T-helper 9 cell (primary cell): ENCODE measurements at places on chromosomes 2 and 18.

GRCh38 chr18:4455113-4455811 lies at the start of gene DLGAP1:
Gene DLGAP1, minus strand, starts transcription at chr18:4455307.
- no peak for DNase-seq

DNA sequence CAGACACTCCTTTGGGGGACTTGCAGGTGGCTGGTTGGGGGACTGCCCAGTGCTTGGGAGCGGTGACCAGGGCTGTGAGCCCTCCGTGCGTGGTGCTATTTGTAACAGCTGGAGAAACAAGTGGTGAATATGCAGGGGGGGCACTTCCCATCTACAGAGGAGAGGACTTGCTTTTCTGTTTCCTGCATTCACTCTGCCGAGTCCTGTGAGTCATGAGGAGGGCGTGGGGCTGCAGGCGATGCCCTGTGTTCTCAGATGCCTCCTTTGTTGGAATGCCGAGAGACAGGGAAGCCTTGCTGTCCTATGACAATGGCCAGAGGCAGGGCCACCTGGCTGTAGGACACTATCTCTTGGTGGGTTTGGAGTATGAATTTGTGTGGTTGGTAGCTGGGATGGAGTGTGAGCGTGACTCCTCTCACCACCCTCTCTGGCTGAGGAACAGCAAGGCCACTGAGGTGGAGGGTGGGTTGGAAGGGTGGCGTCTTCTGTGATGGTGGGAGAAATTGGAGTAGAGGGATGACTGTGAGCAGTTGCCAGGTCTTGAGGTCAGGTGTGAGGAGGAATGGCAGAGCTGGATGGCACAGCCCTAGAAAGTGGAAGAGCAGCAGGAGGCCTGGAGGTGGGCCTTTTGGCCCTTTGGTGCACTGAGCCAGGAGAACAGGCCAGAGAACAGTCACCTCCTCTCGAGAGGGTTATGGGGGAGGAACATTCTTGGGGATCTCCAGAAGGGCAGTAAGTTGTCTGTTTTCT lies 24.3 kb downstream of the FHOD3 start:
- DNase-seq = no peak

DNA sequence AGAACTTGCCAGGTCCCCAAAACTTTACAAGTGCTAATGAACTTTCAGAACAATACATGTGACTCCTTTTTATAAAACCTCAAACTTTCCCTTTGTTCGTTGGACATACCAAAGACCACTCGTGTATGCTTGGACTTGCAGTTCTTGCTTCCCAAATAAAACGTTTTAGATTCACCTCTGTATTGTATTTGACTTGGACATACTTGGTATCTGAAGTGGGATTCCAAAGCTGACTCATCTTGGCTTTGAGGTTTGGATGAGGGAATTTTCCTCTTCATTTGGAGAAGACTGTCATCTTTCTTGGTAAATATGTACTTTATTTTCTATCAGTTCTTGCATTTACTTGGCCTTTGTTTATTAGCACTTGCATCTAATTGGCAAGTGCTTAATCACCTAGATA lies 8.0 kb upstream of the CYB5A start:
- no peak for DNase-seq

DNA sequence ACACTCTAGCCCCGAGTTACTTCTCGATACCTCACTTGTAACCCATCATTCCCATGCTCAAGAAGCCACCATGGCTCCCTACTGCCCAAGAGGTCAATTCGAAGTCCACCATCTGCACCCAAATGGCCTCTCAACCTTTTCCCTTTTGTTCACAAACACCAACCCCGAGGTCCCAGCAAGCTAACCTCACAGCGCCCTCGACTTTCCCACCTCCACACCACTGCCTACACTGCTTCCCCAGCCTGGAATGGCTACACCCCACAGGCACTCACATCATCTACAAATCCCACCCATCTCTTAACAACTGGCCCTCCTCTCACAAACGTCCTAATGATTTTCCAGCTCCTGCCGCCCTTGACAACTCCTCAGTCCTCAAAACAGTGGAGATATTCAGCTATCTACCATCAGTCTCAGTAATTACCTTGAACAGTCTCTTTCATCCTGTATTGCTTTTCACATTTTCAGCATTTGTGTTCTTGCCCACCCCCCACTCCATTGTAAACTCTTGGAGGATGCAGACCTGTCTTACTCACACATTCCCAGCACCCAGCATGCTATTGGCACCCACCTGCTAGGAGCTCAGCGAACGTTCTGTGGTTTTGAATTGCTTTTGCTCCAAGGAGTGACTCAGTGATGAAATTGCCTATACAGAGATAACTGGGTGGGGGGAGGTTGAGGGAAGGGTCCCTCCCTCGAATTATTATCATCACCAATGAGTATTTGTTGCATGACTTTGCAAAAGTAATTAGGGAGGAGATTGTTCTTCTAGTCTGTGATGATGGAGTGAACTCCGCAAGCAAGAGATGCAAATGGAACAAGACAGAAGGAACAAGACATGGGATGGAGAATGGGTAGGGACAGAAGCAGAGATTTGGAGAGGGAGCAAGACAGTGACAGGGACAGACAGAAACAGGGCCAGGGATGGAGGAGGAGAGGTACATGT lies 106.8 kb downstream of the CYP26B1 start:
- DNase-seq = no peak

DNA sequence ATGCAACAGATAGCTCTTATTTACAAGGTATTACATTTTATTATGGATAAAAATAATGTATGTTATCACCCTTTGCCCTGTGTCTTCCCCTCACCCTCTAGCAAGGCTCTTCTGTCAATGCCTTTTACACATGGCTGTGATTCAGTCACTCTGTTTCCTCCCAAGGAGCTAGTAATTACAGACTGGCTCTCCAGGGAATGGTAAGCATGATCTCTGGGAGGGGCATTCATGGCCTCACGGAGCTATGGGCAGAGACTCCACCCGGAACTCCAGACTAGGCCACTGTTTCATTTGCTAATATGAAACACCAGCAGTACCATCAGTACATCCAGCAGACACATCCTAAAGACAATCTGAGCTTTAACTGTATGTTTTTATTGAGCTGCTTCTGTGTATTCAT lies 410.9 kb upstream of the CYRIA start:
- no peak for DNase-seq
